ENCODE measurements at places on chromosomes 16 and 17. TPM values are rescaled to one million over a fixed set of nuclear protein-coding genes. Genes with fewer than 3 reads are reported as not detected.
A peak's percentile ranks its signal among the peaks of the same experiment; 100 is the strongest.

DNA sequence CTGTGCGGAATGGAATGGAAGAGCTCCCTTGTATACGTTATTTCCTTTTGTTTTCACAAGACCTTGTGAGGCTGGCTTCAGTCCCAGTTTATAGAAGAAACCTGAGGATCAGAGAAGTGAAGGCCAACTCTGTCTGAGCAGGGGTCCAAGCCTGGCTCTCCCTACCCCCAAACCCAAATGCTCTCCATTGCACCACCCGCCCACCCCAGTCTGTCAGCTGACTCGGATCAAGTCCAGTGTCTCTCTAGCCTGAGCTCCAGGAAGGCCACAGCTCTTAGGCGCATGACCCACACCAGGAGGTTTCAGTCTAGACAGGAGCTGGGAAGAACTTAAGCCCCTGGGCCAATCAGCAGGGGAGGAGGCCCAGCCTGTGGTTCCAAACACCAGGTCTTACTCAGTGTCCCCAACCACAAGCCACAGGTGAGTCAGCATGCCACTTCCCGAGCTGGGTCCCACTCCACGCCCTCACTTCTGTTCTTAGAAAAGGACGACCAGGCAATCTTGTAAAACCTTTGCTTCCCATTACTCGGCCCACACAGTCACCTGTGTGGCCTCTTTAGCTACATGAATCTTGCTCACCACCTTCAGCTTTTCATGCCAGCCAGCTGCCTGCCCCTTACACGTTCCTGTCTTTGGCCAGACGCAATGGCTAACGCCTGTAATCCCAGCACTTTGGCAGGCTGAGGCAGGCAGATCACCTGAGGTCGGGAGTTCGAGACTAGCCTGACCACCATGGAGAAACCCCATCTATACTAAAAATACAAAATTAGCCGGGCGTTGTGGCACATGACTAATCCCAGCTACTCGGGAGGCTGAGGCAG lies 27.8 kb downstream of the TK2 start:
- peaks cover 10% of the 10 kb centered on the region for H3K36me3 ChIP-seq
- H3K4me1 ChIP-seq = peaks cover 80% of the 10 kb centered on the region
- peak; percentile 96 for DNase-seq
- H3K4me3 ChIP-seq = peak overlapping the region; percentile 83

Gene PYY
- total RNA-seq = not detected

Gene SGCA
- not detected for total RNA-seq

GRCh38 chr16:3999479-4000325 lies 116.5 kb downstream of the ADCY9 start:
- no peaks in the 10 kb centered on the region for H3K27me3 ChIP-seq
- peaks cover 22% of the 10 kb centered on the region for H3K4me1 ChIP-seq
- peak overlapping the region; percentile 62 for H3K4me3 ChIP-seq
- H3K27ac ChIP-seq = no peak overlapping the region
- peak; percentile 62 for DNase-seq

- no peak overlapping the region for H3K27ac ChIP-seq
- peaks cover 74% of the 10 kb centered on the region for H3K36me3 ChIP-seq
- no peak for DNase-seq
- H3K4me3 ChIP-seq = no peak overlapping the region
- H3K4me1 ChIP-seq = peaks cover 24% of the 10 kb centered on the region
- no peaks in the 10 kb centered on the region for H3K27me3 ChIP-seq
Observed at GRCh38 chr17:78812855-78813254, 27.8 kb downstream of the USP36 start.

- no peak for DNase-seq
- H3K4me1 ChIP-seq = peaks cover 36% of the 10 kb centered on the region
- peaks cover 36% of the 10 kb centered on the region for H3K36me3 ChIP-seq
- H3K27ac ChIP-seq = peak overlapping the region; percentile 98
- no peaks in the 10 kb centered on the region for H3K27me3 ChIP-seq
Observed at GRCh38 chr17:82457929-82458178, 687 bp upstream of the NARF start.

Gene VWA3A
- 0.19 TPM for total RNA-seq

DNA sequence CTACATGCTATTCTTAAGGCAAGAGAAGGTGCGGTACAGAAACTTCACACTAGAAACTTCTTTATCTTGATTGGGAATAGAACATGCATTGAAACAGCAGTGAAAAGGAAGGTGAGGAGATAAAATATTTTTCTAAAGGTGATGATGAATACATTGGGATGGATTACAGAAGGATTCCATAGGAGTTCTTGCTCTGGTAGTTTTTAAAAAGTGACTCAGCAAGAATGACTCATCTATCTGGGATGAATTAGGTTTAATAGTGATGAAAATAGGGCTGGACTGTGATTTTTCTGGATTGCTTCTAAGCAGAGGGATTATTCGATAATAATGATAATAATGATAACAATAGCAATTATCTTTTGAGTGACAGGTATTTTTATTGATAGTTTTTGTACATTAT lies 65.6 kb upstream of the HS3ST4 start:
- no peak overlapping the region for H3K27ac ChIP-seq
- no peaks in the 10 kb centered on the region for H3K27me3 ChIP-seq
- no peaks in the 10 kb centered on the region for H3K36me3 ChIP-seq
- H3K4me3 ChIP-seq = no peak overlapping the region
- H3K4me1 ChIP-seq = no peaks in the 10 kb centered on the region

Gene TAT
- total RNA-seq = not detected

- H3K4me3 ChIP-seq = no peak overlapping the region
- H3K36me3 ChIP-seq = peaks cover 59% of the 10 kb centered on the region
- no peak overlapping the region for H3K27ac ChIP-seq
- peaks cover 19% of the 10 kb centered on the region for H3K4me1 ChIP-seq
- no peak for DNase-seq
- H3K27me3 ChIP-seq = no peaks in the 10 kb centered on the region
Observed at GRCh38 chr17:55410722-55411462, 10.7 kb downstream of the MMD start.

GRCh38 chr17:79446399-79447009 lies 164.3 kb downstream of the RBFOX3 start:
- no peaks in the 10 kb centered on the region for H3K27me3 ChIP-seq
- no peaks in the 10 kb centered on the region for H3K4me1 ChIP-seq
- no peak overlapping the region for H3K27ac ChIP-seq
- H3K4me3 ChIP-seq = no peak overlapping the region
- DNase-seq = no peak
- no peaks in the 10 kb centered on the region for H3K36me3 ChIP-seq

Gene KRTAP3-1
- total RNA-seq = not detected

Gene C16orf54
- 17.8 TPM for total RNA-seq

DNA sequence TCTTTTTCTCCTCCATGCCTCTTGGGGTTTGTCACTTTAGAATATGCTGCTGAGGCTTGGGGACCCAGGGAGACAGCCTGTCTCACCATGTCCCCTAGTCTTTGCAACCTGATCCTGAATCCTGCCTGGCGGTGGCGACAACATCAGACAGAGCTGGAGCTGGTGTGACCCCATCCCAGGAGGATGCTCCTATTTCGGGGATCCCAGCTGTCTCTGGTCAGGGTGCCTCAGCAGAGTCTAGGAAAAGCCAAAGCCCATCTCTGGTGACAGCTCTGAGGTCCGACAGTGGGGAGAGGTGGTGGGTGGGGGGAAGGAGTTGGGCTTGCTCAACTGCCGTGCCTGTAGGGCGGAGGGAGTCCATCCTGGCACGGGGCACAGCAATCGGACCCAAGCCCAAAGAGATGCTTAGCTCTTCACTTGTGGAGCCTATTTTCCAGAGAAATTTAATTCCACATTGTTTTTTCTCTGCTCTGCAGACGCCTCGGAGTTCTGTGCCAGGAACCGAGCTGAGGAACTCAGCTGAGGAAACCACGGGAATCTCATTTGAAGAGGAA lies 10.3 kb upstream of the TNS4 start:
- no peaks in the 10 kb centered on the region for H3K27me3 ChIP-seq
- no peak overlapping the region for H3K4me3 ChIP-seq
- no peak overlapping the region for H3K27ac ChIP-seq
- DNase-seq = no peak
- H3K36me3 ChIP-seq = peaks cover 4% of the 10 kb centered on the region
- peaks cover 40% of the 10 kb centered on the region for H3K4me1 ChIP-seq

- H3K27me3 ChIP-seq = no peaks in the 10 kb centered on the region
- peaks cover 19% of the 10 kb centered on the region for H3K36me3 ChIP-seq
- no peak overlapping the region for H3K4me3 ChIP-seq
- no peak overlapping the region for H3K27ac ChIP-seq
Observed at GRCh38 chr16:69858191-69859104, 92.7 kb upstream of the CLEC18A start.

DNA sequence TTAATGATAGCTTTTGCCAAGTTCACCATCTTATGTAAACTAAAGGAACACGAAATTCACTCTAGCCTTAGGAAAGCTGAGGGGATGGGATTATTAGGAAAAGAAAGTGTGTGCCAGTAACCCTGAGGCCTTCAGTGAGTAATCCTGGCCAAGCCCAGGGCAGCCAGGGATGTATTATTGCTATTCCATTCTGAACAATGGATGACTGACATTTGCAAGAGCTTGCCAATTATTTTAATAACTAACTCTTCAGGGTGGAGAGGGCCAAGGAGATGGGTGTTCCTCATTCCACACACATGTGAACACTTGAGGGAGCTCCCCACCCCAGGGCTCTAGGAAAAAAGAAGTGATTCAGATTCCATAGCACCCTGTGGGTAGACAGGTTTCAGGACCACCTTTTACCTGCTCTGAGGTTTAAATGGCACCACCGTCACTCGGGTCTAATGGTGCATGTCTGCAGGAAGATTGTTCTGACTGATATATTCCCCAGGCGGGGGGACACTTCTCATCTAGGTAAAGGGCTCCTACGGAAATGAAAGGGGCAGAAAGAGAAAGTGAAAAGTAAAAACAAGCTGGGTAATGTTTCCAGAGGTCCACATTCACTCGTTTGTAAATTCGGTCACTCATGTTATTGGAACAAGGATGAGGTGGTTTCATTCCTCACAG lies 41.5 kb downstream of the TK2 start:
- peaks cover 12% of the 10 kb centered on the region for H3K4me1 ChIP-seq
- H3K27me3 ChIP-seq = no peaks in the 10 kb centered on the region
- H3K4me3 ChIP-seq = no peak overlapping the region
- no peak overlapping the region for H3K27ac ChIP-seq

GRCh38 chr17:16349431-16349830 lies 3.8 kb downstream of the CENPV start:
- no peak overlapping the region for H3K4me3 ChIP-seq
- H3K36me3 ChIP-seq = peaks cover 8% of the 10 kb centered on the region
- H3K27me3 ChIP-seq = peaks cover 12% of the 10 kb centered on the region
- DNase-seq = no peak
- no peak overlapping the region for H3K27ac ChIP-seq

Gene MAP3K14
- total RNA-seq = 61.0 TPM

Gene ATP2A1
- total RNA-seq = 2.4 TPM

- no peaks in the 10 kb centered on the region for H3K27me3 ChIP-seq
- peaks cover 62% of the 10 kb centered on the region for H3K4me1 ChIP-seq
- peaks cover 21% of the 10 kb centered on the region for H3K36me3 ChIP-seq
- H3K4me3 ChIP-seq = peak overlapping the region; percentile 98
- no peak for DNase-seq
Observed at GRCh38 chr17:17837380-17837821, 615 bp upstream of the SREBF1 start.

Gene PRKAR1A
- 207 TPM for total RNA-seq

GRCh38 chr17:71114911-71115668 lies 945.8 kb downstream of the KCNJ2 start:
- no peaks in the 10 kb centered on the region for H3K27me3 ChIP-seq
- no peak overlapping the region for H3K27ac ChIP-seq
- H3K36me3 ChIP-seq = no peaks in the 10 kb centered on the region
